ENCODE measurements at places on chromosomes 3 and 15. TPM values are rescaled to one million over a fixed set of nuclear protein-coding genes. Genes with fewer than 3 reads are reported as not detected.

GRCh38 chr3:115162759-115163158 lies 15.7 kb upstream of the ZBTB20 start:
- DNase-seq: no peak

DNA sequence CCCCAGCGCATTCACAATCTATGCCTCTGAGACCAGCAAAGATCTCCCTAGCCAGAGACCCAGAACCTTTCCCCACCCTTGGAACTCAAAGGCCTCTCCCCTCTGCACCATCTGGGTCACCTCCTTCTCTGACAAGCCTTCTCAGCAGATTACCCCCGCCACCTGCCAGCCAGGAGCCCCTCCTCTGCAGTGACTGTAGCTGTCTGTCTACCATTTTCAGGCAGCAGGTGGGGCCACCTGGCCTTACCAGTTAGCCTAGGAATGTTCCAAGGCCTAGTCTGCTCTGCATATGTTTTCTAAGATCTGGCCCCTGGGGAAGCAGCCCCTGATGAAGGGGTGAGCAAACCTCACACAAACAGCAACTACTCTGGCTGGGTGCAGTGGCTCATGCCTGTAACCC lies 2.4 kb downstream of the MYLK start:
- no peak for DNase-seq

GRCh38 chr3:147903026-147903425 lies 493.9 kb downstream of the ZIC1 start:
- DNase-seq: no peak

DNA sequence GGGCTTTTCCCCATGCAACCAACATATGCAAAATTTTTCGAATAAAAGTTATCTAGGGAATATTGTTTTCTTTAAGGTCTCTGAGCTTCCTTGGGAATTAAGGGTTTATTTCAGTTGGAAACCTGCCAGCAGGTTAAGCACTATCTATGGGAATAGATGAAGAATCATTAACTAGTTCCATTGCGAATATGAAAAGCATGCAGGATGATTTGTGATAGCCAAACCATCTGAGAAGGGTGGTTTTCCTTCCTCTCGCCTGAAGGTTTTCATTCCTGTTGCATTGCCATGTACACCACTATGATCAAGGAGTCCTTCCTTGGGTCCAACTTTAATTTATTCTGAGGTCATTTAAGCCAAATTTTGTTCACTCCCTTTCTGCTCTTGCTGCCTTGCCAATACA lies 184.9 kb downstream of the NR2F2 start:
- DNase-seq: no peak

DNA sequence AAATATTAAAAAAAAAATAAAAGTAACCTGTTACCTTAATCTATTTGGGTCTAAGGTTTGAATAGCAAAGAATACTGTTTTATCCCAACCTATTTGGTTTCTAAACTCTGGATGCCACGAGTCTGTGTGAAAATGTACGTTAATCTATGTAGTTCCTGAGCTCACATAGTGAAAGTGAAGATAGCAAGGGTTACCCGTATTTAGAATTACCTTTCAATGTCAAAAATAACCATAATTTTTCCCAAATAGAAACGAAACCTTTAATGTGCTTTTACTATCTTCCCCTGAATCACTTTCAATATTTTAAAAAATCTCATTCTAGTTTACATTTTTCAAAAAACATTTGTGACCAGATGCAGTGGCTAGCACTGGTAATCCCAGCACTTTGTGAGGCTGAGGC lies 5.8 kb upstream of the USP50 start:
- no peak for DNase-seq

DNA sequence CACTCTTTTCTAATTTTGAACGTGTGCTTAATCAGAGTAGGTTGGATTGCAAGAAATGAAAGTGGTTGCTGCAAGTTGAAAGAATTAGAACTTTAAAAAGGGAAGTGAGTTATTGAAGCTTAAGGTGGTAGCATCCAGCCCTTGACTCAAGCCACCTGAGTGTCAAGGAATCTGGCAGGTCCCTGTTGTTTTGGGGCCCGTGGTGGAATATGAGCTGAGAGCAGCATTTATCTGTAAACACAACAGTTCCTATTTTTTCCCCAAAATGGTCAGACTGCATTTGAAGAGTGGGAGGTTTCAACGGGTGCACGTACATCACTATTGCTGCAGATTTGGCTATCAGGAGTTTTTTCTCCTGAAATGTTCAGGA lies 1.7 kb downstream of the ITPR1 start:
- no peak for DNase-seq

GRCh38 chr15:26355472-26356074 lies 417.3 kb downstream of the GABRB3 start:
- no peak for DNase-seq

DNA sequence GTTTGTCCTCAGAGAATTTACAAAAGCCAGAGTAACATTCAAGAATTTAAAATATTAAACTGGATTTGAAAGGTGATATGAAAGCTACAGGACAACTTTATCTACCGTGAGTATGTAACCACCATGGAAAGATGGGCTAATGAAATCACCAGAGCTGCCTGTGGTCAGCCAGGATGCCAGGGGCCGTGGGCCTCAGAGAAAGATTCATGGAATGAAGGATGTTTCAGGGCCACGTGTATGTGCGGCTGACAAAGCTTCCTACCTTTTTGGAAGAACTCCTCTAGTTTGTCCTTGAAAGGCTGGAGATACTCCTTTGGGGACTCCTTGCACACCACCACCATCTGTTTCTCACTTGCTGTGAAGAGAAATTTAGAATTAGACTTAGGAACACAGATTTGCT lies 138.9 kb downstream of the GREM1 start:
- no peak for DNase-seq

- no peak for DNase-seq
Measured at GRCh38 chr3:127458696-127459604, 131.6 kb downstream of the TPRA1 start.

DNA sequence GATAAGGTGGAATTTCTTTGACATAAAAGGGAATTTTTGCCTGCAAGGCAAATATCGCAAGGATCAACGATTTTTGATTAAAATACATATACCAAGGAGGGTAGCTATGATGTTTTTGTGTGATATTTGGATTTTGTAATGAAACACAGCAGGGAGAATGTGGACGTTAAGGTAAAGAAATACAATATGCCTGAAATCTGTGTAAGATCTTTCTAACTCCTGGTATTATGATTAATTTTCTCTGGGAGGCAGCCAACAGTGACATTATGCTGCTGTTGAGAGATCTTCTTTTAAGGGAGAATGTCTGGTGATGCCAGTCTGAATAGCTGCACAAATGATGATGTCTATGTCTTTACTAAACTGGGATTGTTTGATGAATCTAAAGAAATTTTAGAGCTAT lies 972.2 kb downstream of the SQOR start:
- DNase-seq: no peak

DNA sequence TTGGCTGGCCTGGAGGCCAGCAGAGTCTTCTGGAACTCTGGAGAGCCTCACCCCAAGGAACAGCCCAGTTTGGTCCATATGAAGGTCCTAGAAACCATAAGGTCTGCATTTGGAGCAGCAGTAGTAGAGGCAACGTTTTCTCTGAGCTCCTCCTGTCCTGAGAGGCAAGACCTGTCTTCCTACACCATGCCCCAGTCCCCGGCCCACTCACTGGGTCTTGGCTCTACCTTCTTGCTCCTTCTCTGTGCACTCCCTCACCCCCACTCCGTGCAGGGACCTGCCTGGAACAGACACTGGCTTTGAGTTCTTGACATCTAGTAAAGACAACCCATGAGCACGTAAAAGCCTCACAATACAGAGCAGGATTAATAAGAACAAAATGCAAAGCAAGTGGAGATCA lies 76.6 kb downstream of the CHRD start:
- DNase-seq: no peak

- DNase-seq: no peak
Measured at GRCh38 chr15:41341519-41341918, 8.8 kb downstream of the NUSAP1 start.

- peak; percentile 12 for DNase-seq
Measured at GRCh38 chr3:184348057-184348382, 10.6 kb downstream of the FAM131A start.

The CCR3 gene
- not detected for total RNA-seq

The CEMIP gene
- total RNA-seq: 0.63 TPM

The ANKRD63 gene
- not detected for total RNA-seq

The IL5RA gene
- 0.14 TPM for total RNA-seq

The AADACL2 gene
- total RNA-seq: 0.28 TPM

The THBS1 gene
- 209 TPM for total RNA-seq

The NANOGP8 gene
- 1.1 TPM for total RNA-seq

The WDR93 gene
- total RNA-seq: not detected

The OCA2 gene
- total RNA-seq: 0.22 TPM
